ENCODE measurements at places on chromosomes 3 and 15. TPM values are rescaled to one million over a fixed set of nuclear protein-coding genes. Genes with fewer than 3 reads are reported as not detected.

The XRN1 gene
- 7.7 TPM for total RNA-seq

The TXNRD3 gene
- total RNA-seq: 21.5 TPM

GRCh38 chr3:50415061-50415460 is 55.7 kb upstream of the TMEM115 start:
- no peak for DNase-seq

DNA sequence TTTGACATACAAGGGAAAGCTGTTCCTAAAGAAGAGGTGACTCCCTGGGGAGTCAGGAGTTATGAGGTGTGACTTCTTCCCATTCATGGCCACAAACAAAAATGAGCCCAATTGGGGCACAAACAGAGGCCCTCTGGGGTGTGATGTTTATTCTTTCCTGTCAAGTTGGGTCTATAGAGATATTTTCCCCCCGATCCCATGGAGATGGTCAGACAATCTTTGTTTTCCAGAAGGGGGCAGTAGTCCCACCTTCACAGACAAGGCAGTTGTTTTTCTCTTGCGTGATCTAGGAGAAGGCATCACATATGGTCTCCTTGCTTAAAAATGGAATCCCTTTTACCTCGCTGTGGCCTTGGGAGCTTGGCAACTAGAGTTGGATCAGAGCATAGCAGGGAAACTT is 110.3 kb downstream of the MFSD1 start:
- DNase-seq: no peak

- no peak for DNase-seq
Observed at GRCh38 chr3:77795013-77795412, 755.1 kb downstream of the ROBO2 start.

DNA sequence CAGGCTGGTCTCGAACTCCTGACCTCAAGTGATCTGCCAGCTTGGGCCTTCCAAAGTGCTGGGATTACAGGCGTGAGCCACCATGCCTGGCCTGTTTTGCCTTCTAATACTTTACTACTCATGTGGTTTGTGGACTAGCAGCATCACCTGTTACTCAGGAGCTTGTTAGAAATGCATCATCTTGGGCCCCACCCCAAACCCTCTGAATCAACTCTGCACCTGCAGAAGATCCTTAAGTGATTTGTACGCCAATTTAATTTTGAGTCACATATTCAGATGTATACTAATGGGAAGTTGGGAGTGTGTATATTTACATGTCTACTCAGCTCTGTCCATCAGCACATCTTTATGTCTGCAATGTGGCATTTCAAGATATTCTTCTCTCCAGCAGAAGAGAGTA is 6.1 kb downstream of the TBC1D21 start:
- no peak for DNase-seq

DNA sequence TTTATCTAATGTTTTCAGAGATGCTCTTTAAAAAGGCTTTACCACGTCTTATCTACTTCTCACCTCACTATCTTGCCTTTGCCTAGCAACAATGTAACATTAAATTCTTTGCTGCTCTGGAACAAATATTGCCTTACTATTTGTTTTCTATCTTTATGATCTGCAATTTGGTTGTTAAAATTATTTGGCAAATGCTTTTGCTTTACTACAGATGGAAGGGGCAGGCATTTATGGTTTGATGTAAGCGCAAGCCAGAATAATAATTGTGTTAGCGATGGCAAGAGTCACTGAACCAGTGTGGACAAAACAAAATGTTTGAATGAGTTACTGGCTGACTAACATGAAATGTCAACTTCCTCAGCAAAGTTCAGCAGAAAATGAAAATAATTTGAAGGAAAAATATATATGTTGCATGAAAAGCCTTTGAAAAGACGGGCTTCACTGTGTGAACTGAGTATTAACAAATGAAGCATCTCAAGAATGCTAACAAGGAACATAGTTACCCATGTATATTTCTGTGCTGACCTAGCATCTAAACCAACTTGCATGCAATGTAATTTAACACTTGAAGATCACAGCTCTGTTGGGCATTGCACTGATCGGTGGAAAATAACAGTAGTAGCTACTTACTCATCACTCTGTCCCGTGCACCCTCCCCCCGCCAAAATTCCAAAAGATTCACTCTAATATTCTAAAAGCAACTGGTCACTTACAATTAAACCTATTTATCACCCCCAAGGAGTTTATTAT is 454.0 kb upstream of the ARHGEF26 start:
- no peak for DNase-seq

DNA sequence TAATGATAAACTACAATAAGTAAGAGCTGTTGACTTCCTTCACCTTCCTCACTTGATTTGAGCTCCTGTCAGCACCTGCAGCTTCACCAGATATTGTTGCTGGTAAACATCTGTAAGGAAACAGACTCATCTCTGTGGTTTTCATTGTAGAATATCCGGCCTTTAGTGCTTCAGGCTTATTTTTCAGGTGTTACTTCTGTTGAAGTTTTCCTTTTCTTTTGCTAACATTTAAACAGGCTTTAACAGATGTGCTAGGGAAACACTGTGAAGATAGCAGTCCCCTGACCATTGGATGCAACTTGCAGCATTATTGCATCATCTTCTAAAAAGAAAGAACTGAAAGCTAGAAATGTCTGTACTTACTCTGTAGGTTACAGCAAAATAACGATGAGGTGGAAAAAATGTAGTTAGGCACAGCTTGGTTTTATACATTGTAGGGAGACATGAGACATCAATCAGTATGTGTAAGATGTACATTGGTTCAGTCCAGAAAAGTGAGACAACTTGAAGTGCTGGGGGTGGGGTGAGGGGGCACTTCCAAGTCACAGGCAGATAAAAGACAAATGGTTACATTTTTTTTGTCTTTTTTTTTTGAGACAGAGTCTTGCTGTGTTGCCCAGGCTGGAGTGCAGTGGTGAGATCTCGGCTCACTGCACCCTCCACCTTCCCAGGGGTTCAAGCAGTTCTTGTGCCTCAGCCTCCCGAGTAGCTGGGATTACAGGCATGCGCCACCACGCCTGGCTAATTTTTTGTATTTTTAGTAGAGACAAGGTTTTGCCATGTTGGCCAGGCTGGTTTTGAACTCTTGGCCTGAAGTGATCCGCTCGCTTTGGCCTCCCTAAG is 10.2 kb downstream of the EDEM1 start:
- no peak for DNase-seq

The SYNM gene
- 21.8 TPM for total RNA-seq

GRCh38 chr3:80770106-80771074 is 991.1 kb downstream of the GBE1 start:
- DNase-seq: no peak

DNA sequence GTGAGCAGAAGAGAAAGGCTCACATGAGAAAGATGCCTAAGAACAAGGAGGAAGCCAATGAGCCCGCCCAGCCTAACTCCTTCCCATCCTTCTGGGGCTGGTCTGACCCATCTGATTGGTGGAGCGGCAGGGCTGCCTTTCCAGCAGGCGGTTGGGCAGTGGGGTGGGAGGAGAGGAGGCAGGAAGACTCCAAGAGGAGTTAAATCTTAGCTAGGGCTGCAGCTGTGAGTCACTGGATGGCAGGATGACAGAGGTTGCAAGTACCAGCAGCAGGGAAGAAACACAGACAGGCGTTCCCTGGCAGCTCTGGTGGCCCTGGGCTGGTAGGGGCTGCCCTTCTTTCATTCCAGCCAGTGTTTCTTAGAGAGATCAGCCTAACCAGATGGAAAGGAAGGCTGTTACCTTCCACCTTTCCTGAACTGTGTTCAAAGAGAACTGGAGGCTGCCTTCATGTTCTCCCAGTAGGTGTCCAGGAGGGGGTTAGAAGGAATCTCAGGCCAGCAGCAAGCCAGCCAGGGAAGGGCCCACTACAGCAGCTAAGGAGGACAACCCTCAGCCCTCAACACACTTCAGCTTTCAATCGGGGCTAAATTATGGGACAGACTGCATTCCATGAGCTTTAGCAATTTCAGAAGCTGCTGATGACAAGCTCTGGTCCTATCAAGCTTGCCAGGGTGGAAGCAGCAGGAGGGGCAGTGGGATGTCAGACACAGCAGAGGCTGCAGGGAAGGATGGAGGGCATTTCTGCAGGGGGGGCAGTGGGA is 50.3 kb downstream of the CHSY1 start:
- peak; percentile 54 for DNase-seq

The ANKRD34C gene
- not detected for total RNA-seq

The RASGRF1 gene
- 1.6 TPM for total RNA-seq

GRCh38 chr3:187735383-187735782 is 9.9 kb downstream of the BCL6 start:
- DNase-seq: peak; percentile 40

The ZPLD1 gene
- total RNA-seq: not detected

GRCh38 chr3:112354642-112355306 is 21.8 kb downstream of the CD200 start:
- DNase-seq: no peak

- DNase-seq: no peak
Observed at GRCh38 chr3:195123281-195123691, 147.7 kb downstream of the XXYLT1 start.

DNA sequence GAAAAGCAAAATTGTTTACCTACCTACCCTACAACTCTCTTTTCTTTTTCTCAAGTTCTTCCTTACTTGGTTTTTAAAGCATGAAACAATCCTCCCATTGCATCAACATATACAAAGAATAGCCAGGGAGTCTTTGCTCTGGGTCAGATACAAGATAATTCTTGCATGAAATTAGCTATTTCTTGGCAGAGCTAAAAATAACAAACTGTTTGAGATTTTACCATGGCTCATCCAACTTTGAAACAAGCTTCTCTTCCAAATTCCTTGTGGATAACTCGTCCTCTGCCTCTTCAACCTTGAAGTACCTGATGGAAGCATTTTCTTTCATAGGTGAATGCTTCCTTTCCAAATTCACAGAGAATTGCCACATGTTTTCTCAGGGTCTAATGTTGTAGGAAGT is 9.2 kb upstream of the CBLB start:
- DNase-seq: no peak

GRCh38 chr3:151084893-151085226 is 604 bp upstream of the MED12L start:
- DNase-seq: no peak

DNA sequence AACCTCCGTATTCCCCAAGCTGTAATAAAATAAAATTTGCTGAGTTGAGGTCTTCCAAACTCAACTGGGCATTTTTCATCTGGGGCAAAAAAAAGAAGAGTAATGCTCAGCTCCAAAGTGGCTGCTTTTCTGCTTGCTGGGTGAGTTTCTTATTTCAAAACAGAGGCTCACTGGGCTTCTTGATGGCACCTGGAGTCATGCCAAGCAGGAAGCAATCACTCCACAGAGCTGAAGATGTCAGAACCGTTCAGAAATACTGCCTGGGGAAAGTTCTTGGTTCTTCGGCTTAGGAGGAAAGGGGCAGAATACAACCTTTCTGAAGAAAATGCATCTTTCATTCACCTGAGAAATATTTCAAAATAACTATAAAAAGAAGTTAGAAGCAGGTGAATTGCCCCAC is 4.1 kb downstream of the CCR9 start:
- DNase-seq: no peak

- DNase-seq: no peak
Observed at GRCh38 chr3:151357463-151357850, 27.1 kb downstream of the P2RY12 start.

- peak; percentile 28 for DNase-seq
Observed at GRCh38 chr3:167406876-167407492, 26.9 kb upstream of the ZBBX start.

GRCh38 chr15:78808550-78808949 is 2.7 kb downstream of the ADAMTS7 start:
- no peak for DNase-seq

DNA sequence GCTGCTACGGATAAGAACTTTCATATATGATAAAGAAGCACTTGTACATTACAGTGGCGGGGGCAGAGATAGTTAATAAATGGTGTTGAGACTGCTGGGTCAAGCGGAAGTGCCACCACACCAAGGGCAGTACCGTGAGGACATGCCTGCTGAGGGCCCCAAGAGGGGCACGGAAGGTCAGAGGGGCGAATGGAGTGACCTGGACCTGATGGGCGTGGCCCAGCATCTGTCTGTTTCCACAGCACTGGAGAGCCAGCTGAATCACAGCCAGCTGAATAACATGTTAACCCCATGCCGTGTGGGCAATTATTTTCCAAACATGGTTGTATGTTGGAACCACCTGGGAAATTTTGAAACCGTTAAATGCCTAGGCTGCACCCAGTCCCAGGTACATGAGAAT is 37.2 kb downstream of the ANKDD1A start:
- DNase-seq: no peak

The GOLGA8T gene
- total RNA-seq: not detected

- DNase-seq: peak; percentile 14
Observed at GRCh38 chr3:192494174-192494573, 233.2 kb downstream of the FGF12 start.

DNA sequence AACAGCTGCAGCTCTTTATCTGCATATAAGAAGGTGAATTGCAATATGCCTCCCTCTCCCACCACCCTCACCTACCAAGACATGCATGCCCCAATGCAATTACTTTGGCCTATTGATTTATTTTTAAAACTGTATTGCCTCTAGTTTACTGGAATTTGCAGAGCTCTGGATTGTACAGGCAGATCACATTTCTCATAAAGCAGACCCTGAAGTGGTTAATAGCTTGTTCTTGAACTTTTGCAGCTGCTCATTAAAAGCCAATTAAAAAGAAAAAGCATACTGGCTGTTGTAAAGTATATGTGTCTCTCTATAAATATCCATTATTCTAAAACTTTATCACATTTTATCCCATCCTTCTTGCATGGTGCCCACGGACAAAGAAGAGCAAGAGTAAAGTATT is 221.5 kb upstream of the TOPAZ1 start:
- DNase-seq: no peak

The MUC20 gene
- 1.7 TPM for total RNA-seq

DNA sequence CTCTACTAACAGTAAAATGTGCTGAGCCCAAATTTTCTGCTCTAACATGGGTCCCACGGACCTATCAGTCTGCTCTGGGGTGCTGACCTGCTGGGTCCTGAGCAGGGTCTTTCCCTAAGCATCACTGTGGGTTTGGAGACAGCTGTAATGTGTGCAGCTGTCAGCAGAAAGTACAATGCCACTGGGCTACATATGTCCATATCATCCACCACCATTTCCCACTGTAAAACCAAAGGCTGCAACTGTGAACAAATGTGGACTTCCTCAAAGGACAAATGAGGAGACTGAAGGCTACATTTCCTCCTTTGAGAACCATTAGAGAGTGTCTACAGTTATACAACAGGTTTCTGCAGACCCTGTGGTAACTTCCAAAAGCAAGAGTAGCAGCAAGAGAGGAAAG is 33.8 kb upstream of the IP6K2 start:
- DNase-seq: no peak

DNA sequence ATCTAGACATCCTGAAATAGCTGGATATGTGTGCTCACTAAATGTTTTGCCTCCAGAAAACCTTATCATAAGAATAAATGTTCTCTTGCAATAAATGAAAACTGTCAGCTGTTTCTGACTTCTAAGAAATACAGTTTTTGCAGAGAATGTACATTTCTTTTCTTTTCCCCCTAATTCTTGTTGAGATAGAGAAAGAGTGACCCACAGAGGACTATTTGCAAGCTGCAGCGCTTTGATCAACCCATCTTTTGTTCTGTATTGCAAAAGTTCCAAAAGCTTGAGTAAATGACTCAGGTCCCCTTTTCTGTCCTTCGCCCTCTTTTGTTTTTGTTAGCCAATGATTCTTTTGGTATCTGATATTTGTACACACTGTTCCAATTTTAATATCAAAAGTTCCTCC is 141.9 kb downstream of the BBX start:
- DNase-seq: no peak

All from G401 (cell line).